ENCODE measurements at places on chromosomes 2 and 18.

DNA sequence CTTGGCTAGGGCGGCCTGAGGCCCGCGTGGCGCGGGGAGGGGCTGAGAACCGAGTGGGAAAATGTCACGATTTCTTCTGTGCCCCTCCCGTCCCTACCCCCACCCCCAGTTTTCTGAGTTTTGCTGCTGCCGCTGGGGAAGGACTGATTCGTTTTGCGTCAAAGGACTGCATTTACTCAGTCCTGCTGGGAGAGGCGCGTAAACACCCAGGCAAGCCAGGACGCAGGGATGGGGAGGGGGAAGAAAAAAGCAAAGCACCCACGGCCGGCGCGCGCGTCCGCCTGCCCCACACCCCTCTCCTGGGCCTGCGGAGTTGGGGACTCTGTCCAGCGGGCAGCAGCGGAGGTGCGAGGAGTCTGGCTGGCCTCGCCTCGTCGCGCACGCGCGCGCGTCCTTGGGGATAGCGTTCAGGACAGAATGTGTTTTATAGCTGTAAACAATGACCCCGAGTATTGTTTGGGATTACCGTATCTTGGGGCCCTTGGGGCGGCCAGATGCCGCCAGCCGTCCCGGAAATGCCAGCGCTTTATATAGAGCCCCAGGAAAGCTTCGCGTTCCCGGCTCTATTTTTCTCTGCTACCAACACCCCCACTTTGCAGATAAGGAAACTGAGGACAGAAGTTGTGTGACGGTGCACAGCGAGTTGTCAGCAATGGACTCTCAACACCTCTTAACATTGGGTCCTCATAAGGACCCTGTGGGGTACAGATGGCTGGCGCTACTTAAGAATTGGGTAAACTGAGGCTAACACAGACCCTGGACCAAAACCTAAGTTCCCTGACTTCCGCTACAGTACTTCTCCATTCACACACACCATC, 1.7 kb upstream of the FOSL2 start:
- peak; percentile 81 for DNase-seq

GRCh38 chr2:101124643-101125366, 26.4 kb downstream of the TBC1D8 start:
- no peak for DNase-seq

DNA sequence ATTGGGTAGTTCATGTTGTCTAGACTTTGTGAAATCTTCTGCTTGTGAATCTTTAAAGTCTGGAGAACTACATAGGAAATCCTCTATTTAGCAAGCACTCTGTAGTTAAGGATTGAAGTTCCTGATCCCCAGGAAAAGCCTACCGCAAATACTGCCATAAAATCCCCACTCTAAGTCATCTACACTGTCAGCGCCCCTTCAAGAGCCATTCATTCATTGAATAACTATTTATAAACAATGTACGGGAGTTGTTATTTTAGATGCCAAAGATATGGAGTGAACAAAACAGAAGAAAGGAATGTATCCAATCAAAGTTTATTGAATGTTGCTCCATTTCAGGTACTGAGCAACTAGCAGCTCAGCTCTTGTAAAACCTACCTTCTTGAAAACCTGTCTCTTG, 36.5 kb upstream of the SLC39A10 start:
- DNase-seq, result no peak

- no peak for DNase-seq
These were observed 793.0 kb upstream of the ACVR2A start for GRCh38 chr2:147051814-147052213.

DNA sequence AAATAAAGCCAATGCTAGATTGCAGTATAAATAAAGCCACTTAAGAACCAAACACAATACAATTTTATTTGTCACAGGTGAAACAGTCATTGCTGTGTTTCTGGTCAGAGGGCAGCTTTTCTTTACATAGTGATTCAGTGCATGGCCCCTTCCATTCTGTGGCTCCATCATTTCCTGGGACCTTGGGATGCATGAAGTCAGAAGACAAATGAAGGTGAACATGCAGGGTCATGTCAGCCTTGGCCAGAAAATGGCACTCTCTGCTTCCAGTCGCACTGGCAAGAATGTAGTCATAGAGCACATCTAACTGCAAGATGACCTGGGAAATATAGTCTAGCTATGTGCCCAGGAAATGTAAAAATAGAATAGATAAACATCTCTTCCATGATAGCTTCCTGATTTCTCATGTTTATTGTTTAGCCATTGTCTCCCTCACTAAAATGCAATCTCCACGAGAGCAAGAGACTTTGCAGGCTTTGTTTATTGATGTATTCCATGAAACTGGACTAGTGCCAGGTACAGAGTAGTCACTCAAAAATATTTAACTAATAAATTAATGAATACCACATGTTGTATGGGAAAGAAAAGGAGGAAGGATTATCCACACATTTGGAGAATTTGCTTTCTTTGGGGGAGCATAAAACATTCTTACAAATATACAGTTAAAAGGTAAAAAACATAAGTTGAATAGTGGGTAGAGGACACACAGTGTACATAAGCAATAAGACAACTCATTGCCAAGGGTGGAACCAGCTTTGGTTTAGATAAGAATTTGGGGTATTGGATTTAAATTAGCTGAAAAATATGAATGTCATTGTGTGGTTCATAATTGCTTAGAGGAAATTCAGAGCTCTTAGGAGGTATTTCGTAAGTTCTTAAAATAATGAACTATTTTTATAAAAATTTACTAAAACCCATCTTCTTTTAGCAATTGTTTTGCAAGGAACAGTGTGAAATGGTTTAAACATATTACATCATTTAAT, 343.8 kb downstream of the PID1 start:
- no peak for DNase-seq

DNA sequence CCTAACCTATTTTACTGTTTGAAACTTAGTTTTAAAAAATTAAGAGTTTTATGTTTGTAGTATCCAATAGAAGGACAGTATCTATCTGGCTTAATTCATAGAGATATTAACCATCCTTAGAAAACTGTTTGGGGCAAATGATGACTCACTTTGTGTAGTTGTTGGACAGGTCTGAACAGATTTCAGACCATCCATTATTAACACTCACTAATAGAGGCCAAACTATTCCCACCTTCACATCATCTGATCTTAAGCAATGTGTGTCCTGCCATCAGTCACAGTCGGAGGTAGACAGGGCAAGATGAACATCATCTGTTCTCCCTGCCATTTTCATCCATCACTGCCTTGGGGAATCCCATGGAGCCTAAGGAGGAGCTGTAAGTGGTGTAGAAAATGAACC, 164.6 kb upstream of the DCC start:
- no peak for DNase-seq

DNA sequence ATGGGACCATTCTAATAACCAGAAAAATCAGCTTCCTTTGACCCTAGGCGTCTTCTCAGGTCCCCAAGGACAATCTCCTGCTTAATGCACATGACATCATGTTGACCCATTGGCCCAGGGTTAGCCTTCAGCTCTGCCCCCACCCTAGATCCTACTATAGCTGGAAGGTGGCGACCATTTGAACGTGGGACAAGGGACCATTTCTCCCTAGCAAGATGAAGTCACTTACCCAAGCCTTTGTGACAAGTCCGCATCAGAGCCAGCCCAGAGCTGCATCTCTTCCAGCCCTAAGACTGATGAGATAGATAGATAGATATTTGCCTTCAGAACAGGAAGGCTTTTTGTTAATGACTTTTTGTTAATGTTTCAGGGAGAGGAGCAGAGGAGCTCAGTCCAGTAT, 28.2 kb upstream of the TAF1B start:
- DNase-seq, result no peak

DNA sequence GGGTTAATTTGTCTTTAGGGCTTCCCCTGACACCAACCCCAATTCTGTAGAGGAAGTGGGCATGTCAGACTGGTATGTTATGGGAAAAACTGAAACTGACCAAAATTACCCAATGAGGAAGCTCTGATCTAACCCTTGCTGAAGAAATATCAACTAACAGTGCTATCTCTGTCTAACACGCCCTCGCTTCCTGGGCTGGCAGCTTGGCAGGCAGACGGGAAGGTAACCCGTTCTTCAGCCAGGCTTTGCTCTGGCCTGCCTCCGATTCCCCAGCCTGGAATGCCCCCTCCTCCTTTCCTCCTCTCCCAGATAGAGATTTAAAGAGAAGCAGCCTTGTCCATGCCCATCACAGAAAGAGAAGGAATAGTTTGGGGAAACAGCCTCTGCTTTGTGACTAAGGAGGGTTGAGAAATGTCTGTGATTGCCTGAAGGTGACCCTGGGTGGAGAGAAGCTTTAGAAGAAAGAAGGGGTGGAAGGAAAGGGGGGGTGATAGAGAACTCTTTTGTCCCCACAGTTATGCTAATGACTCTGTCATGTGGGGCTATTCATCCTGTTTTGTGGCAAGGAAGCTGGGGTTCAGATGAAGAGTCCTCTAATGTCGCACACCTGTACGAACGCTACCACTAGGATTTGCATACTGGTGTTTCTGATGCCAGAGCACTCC, 15.4 kb downstream of the HK2 start:
- no peak for DNase-seq

- DNase-seq, result no peak
These were observed 387.5 kb downstream of the CDH2 start for GRCh38 chr18:27789406-27789805.

DNA sequence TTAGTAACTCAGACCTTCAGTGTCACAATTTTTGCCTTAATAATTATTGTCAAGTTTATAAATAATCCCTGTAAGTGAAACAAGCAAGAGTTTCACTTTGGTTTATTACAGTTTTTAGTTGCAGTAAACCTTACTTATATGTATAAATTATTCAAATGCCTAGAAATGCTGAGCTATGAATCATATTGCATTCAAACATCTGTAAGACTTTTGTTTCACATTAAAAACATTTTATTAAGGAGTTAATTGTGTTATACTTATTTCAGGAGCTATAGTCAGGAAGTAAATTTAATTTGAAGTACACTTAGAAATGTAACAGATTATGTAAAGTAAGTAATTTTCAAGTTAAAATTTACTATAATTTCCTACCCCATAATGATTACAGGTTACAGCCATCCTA, 3.9 kb upstream of the ETAA1 start:
- DNase-seq, result no peak

DNA sequence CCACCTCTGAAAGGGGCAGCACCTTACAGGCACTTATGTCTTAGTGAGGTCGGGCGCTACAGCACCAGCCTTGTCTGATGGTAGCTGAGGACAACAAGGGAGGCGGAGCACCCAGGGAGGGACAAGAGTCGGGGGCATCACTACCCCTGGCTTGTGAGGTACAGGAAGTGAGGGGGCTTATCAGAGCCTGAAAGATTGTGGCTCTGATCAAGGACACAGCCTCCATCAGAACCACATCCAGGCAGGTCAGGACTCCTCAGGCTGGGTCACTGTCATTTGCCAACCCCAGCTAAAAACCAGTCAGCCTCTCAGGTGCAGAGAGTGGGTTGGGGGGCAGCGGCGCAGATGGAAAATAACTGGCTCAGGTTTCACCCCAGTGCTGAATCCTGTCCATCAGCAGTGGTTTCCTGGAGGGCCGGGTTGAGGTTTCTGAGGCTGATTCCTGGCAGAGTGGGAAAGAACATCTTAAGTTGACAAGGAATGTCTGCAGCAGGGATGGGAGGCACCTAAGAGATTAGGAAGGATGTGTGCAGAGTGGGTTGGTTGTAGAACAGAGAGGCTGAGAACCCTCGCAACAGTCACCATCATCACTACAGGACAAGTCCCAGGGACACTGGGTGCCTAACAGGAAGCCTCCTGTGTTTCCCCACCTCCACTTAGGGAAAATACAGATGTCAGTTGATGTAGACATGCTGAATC, 45.3 kb downstream of the FBLN7 start:
- DNase-seq, result no peak

DNA sequence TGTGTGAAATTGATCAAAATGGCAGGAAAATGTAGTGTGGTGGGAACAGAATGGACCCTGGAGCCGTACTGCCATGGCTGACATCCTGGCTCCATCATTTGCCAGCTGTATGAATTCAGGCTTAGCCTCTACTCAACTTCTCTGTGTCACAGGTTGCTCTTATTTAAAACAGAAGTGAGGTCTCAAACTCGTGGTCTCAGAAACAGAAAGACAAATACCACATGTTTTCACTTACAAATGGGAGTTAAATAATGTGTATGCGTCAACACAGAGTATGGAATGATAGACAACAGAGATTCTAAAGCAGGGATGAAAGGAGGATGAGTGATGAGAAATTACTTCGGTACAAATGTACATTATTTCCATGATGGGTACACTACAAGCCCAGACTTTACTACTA, 227.4 kb downstream of the DCC start:
- no peak for DNase-seq

GRCh38 chr2:10499911-10500521, 51.9 kb upstream of the ODC1 start:
- DNase-seq, result no peak

DNA sequence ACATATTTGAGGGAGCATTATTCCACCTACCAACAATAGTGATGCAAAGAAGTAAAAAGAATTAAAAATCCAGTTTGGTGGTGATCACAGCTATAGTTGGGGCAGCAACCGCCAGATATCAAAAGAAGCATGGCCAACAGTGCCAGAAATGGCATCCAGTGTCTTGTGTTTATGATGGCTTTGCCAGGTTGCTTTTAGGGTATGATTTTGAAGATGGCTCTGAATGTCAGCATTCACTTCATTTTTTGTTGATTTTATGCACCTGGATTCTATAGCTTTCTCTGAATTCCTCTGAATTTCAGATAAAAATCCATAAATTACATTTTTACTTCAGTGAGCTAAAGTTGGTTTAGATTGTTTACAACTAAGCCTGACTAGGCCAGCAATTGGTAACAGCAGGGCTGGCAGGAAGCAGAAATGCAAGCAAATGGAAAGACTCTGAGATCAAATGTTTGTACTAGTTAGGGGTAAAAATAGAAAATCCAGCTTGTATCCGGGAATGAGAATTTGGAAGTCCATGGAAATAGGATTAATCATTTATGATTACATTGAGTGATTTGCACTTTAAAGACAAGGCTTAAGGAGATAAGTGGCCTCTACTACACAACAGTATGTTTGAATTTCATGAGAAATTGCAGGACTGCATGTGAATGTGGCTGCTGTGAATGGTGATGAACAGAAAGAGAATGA, 40.4 kb downstream of the COL3A1 start:
- no peak for DNase-seq

GRCh38 chr2:205139822-205140463, 542.4 kb upstream of the NRP2 start:
- no peak for DNase-seq

DNA sequence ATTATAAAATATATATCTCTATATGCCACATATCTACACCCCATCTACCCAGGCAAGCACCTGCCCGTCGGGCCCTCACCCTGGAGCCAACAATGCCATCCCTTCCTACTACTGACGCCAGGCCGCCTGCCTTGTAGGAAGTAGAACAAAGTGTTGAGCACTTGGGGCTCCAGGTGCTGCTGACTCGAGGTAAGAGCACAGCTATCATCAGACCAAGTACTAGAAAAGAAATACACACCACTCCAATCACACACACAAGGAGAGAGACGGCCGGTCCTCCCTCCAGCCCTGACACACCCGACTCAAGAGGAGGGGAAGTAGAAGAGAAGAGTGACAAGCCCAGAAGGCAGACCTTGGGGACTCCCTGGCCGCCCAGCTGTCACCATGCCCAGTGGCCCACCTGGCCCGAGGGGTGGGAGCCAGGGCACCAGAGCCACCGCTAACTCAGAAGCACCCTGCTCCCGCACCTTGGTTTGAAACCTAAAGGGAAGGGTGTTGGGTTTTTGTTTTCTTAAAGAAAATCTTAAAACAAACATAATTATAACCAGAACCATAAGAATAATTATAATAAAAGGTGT, 64.0 kb upstream of the POMC start:
- DNase-seq, result no peak

GRCh38 chr2:241686324-241686649, 328 bp downstream of the DTYMK start:
- DNase-seq, result no peak

Measured in occipital lobe (tissue), 3 donors.